ENCODE measurements at places on chromosomes 2 and 18.
A peak's percentile ranks its signal among the peaks of the same experiment; 100 is the strongest.

GRCh38 chr18:47926101-47926850, 4.2 kb downstream of the SMAD2 start:
- DNase-seq = no peak

- DNase-seq = no peak
Observed at GRCh38 chr2:61443342-61444041, 27.4 kb downstream of the USP34 start.

DNA sequence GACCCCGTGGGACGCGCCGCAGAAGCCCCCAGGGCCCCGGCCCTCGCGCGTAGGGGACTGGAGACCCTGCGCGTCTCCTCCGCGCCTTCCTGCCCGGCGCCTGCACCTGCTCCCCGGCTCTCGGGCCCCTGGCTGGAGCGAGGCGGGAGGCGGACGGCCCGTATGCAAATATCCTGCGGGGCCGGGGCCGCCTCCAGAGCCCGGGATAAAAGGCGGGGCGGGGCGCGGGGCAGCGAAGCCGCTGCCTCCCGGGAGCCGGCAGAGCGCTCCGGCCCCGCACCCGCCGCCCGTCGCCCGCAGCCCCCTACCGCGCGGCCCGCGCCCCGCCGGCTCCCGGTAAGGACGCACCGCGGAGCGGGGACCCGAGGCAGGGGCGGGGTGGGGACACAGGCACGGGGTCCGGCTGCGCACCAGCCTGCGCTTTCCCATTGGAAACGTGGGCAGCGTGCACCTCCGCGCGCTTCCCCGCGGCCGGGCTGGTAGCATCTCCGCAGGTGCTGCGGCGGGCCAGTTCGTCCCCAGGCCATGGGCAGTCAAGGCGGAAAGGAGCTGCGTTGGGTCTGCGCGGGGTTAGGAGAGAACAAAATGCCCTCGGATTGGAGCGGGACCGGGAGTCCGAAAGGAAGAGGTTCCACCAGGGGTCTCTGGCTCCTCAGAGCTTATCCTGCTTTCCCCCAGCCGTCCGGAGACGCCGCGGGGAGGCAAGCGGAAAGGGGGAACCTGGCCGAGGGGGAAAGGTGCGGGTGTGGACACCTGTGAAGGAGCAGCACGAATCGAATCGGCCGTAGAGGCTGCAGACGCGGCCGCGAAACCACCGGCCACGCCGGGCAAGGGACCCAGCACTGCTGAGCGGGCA, at the start of gene ATP6V1C2:
Gene ATP6V1C2 (plus strand): TSS at position 235 of the 856 bp plus-strand sequence. CDS start 1,220 bp downstream, outside the sequence.
- DNase-seq = peak; percentile 67

GRCh38 chr2:127320067-127320466, 26.1 kb upstream of the ERCC3 start:
- DNase-seq = no peak

GRCh38 chr2:30385327-30385726, 61.7 kb upstream of the LCLAT1 start:
- DNase-seq = peak; percentile 67

DNA sequence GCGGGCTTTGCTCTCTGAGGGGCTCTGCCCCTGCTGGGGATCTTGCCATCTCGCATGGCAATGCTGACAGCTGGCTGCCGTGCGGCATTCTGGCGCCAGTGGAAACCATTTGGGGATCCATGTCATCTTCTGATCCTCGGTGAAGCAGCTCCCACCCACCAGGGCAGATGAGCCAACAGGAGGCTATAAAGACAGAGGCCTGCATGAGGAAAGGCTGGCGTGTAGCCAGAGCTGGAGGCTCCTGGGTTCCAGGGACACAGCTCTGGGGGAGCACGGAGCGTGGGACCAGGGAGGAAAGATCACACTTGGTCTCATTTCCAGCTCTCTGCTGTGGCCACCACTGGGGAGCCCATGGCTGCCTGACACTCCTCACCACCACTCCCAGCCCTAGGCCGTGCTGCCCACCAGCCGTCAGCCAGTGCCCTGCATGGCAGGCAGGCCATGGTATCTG, 145.8 kb downstream of the ZFP36L2 start:
- no peak for DNase-seq

GRCh38 chr2:163207693-163208370, 369.3 kb upstream of the KCNH7 start:
- DNase-seq = no peak

- DNase-seq = no peak
Observed at GRCh38 chr2:147460155-147460554, 384.7 kb upstream of the ACVR2A start.

All from H9 (cell line).